Activated gamma-delta T cell treated with anti-CD3 and anti-CD28 coated beads, Interleukin-2, amount 50 U/mL, for 16 hours (primary cell): ENCODE measurements at places on chromosomes 16 and 17.
A peak's percentile ranks its signal among the peaks of the same experiment; 100 is the strongest.

DNA sequence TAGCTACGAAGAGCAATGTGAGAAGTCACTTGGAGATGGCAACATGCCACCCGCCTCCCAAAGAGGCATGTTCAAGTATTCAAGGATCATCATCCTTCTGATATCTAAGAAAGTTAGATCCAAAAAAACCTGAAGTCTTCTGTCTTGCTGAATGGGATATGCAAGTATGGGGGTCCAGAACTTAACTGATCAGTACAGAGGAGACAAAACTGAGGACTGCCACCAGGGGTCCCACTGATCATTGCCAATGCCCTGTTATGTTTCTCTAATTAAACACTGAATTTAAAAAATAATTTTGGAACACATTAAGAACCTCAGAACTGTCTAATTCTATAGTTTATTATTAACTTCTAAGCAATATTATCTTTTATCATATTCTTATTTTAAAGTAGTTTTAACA, 99.7 kb downstream of the CDH8 start:
- DNase-seq = no peak

- DNase-seq = no peak
Observed at GRCh38 chr16:88440111-88440510, 13.0 kb upstream of the ZFPM1 start.

GRCh38 chr17:36482611-36483504, 3.6 kb upstream of the ZNHIT3 start:
- DNase-seq = peak; percentile 66

DNA sequence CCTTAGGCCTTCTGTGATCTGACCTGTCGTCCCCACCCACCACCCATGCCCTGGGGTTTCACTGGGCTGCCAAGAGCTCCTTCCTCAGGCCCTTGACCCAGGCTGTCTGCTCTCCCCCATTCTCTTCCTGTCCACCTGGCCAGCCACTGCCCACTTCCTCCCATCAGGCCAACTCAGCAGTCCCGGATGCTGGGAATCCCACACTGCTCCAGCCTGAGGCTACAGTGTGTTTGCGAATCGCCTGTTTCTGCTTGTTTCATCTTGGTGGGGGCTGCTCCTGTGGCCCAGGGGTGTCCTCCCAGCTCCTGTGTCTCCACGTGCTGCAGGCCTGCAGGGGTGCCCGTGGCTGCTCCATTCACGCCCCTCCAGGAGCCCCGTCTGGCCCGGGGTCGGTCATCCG, 839 bp upstream of the METRN start:
- DNase-seq = no peak

- no peak for DNase-seq
Observed at GRCh38 chr17:59418732-59419166, 87.3 kb downstream of the YPEL2 start.

GRCh38 chr16:21264571-21265036, 13.5 kb downstream of the CRYM start:
- DNase-seq = no peak

DNA sequence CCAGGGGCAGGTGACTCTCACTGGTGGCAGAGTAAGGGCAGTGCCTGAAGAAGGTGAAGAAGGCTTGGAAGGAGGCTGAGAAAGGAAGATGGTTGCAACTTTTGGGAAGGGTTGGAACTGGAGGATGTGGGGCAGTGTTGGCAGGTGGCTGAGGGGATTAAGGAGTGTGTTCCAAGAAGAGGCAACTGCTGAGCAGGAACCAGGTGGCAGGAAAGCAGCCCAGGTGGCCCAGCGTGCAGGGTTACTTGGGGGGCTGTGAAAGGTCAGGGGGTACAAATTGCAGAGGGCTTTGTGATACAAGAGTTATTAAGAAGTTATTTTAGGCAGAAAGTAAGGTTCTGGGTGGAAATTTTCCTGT, 28.6 kb downstream of the WSCD1 start:
- no peak for DNase-seq

- DNase-seq = no peak
Observed at GRCh38 chr17:37180376-37180775, 195.4 kb upstream of the C17orf78 start.

GRCh38 chr17:31511580-31511979, 120.1 kb downstream of the RAB11FIP4 start:
- DNase-seq = no peak
